ENCODE measurements at places on chromosomes 3 and 15. TPM values are rescaled to one million over a fixed set of nuclear protein-coding genes. Genes with fewer than 3 reads are reported as not detected.

DNA sequence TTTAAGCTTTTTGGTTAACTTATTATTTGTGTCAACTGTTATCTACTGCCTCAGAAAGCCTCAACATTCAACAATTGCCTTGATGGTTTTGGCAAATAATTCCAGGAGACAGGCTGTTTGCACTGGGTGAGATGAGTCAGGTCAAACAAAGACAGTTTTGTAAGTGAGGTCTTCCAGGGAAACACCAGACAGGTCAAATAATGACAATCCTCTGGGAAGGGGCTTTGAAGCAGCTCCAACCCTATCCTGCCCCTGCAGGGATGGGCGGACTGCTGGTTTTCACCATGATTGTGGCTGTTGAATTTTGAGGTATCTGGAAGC lies 79.4 kb upstream of the PRR23E start:
- no peaks in the 10 kb centered on the region for H3K27me3 ChIP-seq
- no peak for DNase-seq
- no peaks in the 10 kb centered on the region for H3K4me1 ChIP-seq

- H3K27me3 ChIP-seq = no peaks in the 10 kb centered on the region
- no peak overlapping the region for H3K27ac ChIP-seq
- H3K36me3 ChIP-seq = no peaks in the 10 kb centered on the region
- no peaks in the 10 kb centered on the region for H3K4me1 ChIP-seq
- no peak for DNase-seq
Measured at GRCh38 chr15:63985221-63986184, 60.8 kb downstream of the DAPK2 start.

- H3K27ac ChIP-seq = no peak overlapping the region
- peaks cover 6% of the 10 kb centered on the region for H3K4me1 ChIP-seq
- no peak overlapping the region for H3K4me3 ChIP-seq
Measured at GRCh38 chr3:13530241-13531009, 18.5 kb upstream of the FBLN2 start.

DNA sequence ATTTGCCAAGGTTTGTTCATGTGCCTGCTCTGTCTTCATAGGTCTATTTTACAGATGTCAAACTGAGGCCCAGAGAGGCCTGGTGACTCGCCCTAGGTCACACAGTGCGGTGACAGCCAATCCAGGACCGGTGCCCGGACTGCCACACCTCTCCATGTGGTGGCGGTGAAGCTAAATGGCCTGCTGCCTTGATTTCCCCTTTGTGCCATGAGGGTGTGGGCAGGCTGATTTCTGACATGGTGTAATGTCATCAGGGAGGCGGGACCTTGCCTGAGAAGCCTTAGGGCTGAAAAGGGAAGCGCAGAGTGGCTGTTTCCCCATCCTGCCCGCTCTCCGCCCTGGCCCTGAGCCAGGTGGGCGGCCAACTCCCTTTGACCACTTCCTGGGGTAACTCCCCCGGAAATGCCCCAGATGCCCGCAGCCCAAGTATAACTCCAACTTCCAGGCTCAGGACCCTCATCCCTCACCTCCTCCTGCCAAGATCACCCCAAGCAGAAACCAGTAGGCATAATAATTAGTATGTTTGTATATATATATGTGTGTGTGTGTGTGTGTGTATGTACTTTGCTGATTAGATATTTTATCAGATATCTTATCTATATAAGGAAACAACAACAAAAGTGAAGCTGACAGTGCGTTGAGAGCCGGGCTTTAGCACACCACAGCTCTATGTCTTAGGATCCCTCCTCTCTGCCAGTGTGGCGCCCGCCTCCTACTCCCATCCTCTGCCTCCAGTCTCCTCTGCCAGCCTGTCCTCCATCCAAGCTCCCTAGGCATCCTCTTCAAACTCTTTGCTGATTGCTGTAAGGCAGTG lies 63.9 kb downstream of the IQSEC1 start:
- no peaks in the 10 kb centered on the region for H3K4me1 ChIP-seq
- no peak for DNase-seq
- H3K4me3 ChIP-seq = no peak overlapping the region
- no peak overlapping the region for H3K27ac ChIP-seq
- H3K36me3 ChIP-seq = no peaks in the 10 kb centered on the region

DNA sequence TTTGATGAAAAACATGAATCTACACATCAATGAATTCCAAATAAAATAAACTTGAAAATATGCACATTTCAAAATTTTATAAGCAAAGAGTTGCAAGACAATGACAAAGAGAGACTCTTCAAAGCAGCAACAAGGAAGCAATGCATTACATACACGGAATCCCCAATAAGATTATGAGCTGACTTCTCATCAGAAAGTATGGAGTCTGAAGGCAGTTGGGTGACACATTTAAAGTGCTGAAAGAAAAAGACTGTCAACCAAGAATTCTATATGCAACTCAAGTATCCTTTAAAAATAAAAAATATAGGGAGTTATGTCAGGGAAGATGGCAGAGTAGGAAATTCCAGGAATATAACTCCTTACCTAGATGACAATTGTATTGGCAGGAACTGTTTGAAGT lies 46.5 kb upstream of the PRSS50 start:
- no peak overlapping the region for H3K4me3 ChIP-seq
- no peak for DNase-seq
- H3K36me3 ChIP-seq = no peaks in the 10 kb centered on the region
- no peaks in the 10 kb centered on the region for H3K27me3 ChIP-seq
- H3K27ac ChIP-seq = no peak overlapping the region

Gene VPS33B
- 5.4 TPM for total RNA-seq

DNA sequence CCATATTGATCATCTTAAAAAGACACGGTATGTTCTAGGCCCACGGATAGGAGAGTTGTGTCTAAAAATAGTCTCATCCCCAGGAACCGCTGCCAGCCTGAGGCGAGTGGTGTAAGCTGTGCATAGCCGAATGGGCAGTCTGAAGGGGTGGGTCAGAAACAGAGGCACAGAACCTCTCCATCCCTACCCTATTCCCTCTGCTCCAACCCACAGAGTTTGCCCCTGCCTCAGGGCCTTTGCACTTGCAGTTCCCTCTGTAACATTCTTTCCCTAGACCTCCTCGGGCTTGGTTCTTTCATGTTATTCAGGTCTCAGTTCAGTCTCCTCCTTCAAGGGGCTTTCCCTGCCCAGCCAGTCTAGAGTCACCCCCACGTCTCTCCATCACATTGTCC lies 4.8 kb downstream of the SCN5A start:
- H3K27ac ChIP-seq = no peak overlapping the region
- H3K27me3 ChIP-seq = no peaks in the 10 kb centered on the region
- H3K36me3 ChIP-seq = no peaks in the 10 kb centered on the region
- DNase-seq = no peak
